ENCODE measurements at places on chromosomes 12 and 14. TPM values are rescaled to one million over a fixed set of nuclear protein-coding genes. Genes with fewer than 3 reads are reported as not detected.

The B4GALNT1 gene
- total RNA-seq: 0.29 TPM

The ISM2 gene
- total RNA-seq: 0.19 TPM

The RASAL1 gene
- not detected for total RNA-seq

The GSG1 gene
- 0.34 TPM for total RNA-seq

The SNRPF gene
- 6.2 TPM for total RNA-seq

The RAD51AP1 gene
- 1.7 TPM for total RNA-seq

The LALBA gene
- not detected for total RNA-seq
